EL (cell line): ENCODE measurements at places on chromosomes 2 and 18.

DNA sequence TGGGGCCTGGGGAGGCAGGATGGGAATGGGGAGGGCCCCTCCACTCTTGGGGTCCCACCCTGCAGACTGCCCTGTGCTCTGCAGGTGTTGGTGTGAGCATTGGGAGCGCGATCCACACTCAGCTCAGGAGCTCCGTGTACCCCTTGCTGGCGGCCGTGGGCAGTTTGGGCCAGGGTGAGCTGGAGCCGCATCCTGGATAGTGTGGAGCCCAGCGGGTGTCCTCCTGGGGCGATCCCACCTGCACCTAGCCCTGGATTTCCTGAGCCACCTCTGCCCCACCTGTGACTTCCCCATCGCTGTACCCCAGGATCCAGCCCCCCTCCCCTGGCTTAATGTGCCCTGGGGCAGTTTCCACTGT is 2.6 kb downstream of the PROM2 start:
- DNase-seq = no peak

GRCh38 chr2:44707945-44708660 is 233.4 kb upstream of the SIX3 start:
- no peak for DNase-seq

DNA sequence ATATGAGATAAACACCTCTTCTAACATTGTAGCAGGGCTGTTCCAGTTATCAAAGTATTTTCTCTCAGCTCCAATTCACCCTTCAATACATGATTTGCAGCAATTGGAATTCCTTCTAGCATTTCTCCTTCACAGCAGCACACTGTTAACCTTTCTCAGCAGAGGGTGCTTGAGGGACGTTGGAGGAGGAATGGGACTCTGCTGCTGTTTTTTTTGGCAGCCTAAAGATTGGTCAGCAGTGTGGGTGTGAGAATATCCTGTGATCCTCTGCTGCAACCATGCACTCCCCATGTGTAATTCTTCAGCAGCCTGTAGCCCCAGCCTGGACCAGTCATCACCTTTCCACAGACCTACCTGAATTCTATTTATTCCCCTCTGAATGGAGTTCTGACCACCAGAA is 1708.9 kb upstream of the CELF4 start:
- peak; percentile 5 for DNase-seq

DNA sequence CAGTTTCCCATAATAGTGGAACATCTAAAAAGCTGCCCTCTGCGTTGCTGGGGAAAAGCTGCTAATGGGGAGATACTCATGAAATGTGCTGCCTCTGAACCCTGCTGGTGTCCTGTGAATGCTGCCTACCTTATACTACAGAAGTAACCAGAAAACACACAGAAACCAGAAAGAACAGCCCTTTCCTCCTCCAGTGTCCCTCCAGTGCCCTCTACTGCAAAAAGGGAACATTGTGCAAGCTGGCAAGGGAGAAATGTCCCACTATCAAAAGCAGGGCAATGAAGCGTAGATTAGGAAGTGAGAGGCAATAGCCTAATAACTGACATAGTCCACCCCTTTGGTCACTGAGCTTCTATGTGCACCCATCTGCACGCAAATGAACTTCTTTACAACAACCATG is 162.7 kb upstream of the ETAA1 start:
- DNase-seq = peak; percentile 51

- DNase-seq = no peak
These were observed 3.7 kb upstream of the ADI1 start for GRCh38 chr2:3522961-3523421.

GRCh38 chr2:181095486-181095885 is 115.1 kb downstream of the UBE2E3 start:
- no peak for DNase-seq

GRCh38 chr2:231662811-231663457 is 45.4 kb upstream of the PTMA start:
- DNase-seq = no peak

- DNase-seq = no peak
These were observed 242.1 kb downstream of the GLI2 start for GRCh38 chr2:120977582-120978358.

GRCh38 chr18:11040823-11041656 is 108.3 kb downstream of the PIEZO2 start:
- DNase-seq = peak; percentile 64

DNA sequence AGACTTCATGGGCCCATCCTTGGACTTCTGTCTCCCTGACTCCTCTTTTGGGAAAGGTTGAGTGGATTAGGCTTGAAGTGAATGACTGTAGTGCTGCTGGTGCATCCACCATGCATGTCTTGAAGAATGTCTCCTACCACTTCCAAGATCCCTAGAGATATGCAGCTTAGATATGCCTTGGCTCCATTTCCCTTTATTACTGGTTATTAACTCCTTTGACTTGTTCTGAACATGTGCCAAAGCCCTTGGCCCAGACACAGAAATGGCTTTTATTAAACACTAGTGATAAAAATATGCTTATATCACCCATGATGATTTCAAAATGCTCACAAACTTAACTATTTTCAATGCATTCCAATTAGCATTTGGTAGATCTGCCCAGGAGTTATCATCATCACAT is 90.0 kb upstream of the SLC14A2 start:
- no peak for DNase-seq

GRCh38 chr18:79878741-79879378 is 72.6 kb downstream of the SLC66A2 start:
- no peak for DNase-seq

GRCh38 chr2:19295998-19296502 is 62.4 kb downstream of the OSR1 start:
- no peak for DNase-seq

DNA sequence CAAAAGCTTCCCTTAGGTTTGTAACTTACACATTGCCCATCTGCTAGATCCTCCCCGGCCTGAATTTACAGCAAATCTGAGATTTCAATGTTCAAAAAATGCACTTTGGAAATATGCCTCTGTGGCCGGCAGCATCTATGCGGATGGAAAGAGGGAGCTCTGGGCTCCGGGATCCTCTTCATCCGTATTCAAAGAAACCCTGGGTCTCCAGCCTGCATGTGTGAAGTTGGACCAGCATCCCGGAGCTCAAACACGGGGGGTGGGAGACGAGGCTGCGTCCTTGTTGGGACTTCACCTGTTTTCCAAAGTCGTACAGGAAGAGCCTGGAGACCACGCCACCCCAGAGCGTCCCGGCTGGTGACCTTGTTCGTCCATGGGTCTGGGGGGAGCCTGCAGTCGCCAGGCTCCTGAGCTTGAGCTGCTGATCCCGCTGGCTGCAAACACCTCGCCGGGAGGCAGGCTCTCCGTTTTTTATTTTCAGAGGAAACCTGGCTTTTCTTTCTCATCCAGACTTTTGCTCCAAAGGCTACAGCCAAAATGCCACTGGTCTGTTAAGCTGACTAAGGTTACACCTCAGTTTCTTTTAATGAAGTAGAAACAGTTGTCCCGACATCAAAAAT is 77.4 kb downstream of the PTGR3 start:
- DNase-seq = peak; percentile 11

GRCh38 chr2:170475878-170476277 is 239.3 kb upstream of the SP5 start:
- no peak for DNase-seq

GRCh38 chr2:179106342-179106675 is 56.4 kb upstream of the CCDC141 start:
- no peak for DNase-seq

DNA sequence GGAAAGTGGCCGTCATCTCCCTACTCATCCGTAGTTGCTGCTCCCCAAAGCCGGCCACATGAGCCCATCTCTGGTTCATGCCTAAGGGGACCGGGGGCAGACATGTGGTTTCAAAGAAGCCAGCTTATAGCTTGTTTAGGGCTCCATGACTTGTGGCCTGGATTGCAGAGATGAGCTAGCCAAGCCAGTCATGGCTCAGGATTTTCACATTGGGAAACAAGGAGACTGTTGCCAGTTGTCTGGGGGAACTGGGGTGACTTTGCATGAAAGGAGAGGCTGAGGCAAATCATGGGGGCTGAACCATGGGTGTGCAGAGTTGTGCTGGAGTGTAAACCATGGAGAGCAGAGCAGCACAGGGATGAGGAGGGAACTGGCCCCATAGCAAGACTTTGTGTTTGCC is 183.0 kb upstream of the APCDD1 start:
- no peak for DNase-seq

GRCh38 chr2:176148751-176149421 is 2.5 kb upstream of the HOXD4 start:
- no peak for DNase-seq

- no peak for DNase-seq
These were observed 6.1 kb downstream of the IMPACT start for GRCh38 chr18:24432618-24433017.

DNA sequence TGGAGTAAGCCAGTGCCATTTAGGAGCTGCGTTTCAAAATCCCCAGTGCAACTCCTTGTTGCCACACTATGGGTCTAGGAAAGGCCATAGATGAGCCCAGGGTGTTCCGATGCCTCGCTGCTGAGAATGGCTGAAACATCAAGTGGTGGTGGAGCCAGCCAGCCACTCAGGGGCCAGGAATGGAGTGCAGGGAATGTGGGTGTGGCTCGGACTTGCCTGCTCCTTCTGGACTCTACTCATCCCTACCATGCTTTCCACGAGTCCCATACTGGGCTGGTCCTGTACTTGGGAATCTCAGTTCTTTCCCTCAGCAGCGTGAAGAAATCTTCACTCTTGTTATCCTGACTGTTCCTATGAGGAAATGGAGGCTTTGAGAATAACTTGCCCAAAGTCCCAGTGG is 143.5 kb downstream of the INSIG2 start:
- DNase-seq = no peak

DNA sequence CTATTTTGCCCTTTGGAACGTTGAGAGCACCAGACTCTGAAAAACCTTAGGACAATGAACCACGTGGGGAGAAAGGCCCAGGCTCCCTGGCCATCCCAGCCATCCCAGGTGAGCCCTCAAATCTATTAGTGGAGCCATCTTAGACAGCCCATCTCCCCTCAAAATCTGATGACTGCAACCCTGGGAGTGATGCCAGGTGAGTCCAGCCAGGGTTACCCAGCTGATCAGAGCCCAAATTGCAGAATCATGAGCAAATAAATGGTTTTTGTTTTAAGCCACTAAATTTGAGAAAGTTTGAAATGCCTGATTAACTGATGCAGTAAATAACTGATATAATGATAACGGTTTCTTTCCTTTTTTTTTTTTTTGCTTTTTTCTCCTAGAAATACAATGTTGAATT is 242.4 kb downstream of the GCA start:
- no peak for DNase-seq

GRCh38 chr2:177143444-177143843 is 69.2 kb upstream of the HNRNPA3 start:
- DNase-seq = peak; percentile 55

DNA sequence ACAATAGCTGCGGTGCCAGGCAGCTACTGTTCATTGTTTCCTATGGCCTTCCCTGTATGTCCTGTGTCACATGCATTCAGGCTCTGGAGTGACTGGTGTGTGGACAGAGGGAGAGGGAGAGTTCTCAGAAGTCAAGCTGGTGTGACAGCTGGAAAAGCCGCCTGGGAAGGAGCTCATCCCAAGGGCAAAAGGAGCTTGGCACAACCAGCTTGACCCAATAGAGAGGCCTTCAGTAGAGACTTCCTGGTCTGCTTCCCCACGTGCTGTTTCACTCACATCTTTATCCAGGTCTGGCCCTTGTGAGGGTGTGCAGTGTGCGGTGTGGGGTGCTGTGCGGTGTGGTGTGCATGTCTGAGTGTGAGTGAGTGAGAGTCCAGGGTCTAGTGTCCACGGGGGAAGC is 11.1 kb upstream of the NT5DC4 start:
- DNase-seq = no peak

DNA sequence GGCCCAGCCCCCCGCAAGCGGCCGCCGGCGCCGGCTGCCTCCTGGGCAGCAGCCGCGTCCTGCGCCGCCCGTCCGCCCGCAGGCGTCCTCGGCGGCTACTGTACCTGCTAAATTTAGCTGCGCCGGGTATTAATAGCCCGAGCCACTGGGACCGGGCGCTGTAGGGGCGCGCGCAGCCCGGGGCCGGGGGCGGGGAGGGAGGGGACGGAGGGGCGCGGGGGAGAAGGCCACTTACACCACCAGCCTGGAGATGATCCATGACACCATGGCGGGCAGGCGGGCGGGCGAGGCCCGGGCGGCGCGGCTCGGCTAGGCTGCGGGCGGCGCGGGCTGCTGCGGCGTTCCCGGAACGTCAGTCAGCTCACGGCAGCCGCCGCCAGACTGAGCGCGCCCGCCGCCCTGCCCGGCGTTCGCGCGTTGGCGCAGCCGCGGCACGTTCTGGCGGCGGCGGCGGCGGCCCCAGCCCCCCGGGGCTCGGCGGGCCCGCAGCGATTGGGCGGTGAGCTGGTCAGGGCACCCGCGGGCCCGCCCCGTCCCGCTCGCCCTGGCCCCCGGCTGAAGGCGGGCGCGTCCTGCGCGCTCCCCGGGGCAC is at the start of gene REEP1:
TSS of gene REEP1 (minus strand) at position 383 of the 592 bp plus-strand sequence. CDS start at position 267, 116 bp downstream.
- peak; percentile 30 for DNase-seq

GRCh38 chr18:79624356-79625170 is 55.0 kb upstream of the CTDP1 start:
- DNase-seq = no peak

DNA sequence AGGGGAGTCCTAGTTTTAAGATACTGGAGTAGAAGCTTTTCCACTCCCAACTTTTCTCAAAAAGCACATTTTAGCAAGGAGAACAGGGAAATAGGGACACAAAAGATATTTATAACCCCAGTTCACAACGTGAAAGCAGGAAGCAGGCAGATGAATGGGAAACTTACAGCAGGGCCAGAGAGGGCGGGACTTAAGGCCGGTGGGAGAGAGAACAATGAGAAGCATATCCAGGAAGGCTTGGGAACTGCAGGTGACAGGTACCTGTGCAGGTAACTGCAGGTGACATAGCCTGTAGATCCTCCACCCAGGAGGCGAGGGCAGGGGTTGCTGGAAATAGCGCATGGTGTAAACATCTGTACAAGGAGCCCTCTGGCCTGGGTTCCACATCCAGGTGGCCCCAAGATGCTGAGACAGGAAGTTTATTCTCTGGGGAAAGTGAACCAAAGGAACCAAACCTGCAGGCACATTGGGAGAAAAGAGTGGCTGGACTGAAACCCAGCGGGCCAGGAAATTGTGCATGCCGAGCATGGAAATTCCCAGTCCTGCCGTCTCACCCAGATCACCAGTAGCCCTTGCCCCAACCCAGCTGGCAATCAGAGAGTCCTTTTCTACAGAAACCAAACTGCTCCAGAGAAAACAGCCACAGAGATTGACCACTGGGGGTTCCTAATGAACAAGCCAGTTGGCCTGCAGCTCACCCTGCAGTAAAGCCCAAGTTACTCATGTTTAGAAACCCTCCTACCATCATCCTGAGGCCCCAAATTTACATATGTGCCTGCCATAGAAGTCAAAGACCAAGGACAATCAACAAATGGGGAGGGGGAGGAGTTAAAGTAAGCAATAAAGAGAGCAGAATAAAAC is 24.3 kb upstream of the COL6A3 start:
- DNase-seq = no peak

- DNase-seq = peak; percentile 64
These were observed at the start of gene ACVR1C for GRCh38 chr2:157628477-157629415. ACVR1C (minus strand) TSS chr2:157628864; CDS start chr2:157628644, 220 bp downstream.

- no peak for DNase-seq
These were observed 6.4 kb downstream of the MYT1L start for GRCh38 chr2:2324565-2325101.
